ENCODE measurements at places on chromosomes 4 and X.

GRCh38 chr4:143441678-143442077 lies 71.8 kb upstream of the SMARCA5 start:
- DNase-seq = no peak

DNA sequence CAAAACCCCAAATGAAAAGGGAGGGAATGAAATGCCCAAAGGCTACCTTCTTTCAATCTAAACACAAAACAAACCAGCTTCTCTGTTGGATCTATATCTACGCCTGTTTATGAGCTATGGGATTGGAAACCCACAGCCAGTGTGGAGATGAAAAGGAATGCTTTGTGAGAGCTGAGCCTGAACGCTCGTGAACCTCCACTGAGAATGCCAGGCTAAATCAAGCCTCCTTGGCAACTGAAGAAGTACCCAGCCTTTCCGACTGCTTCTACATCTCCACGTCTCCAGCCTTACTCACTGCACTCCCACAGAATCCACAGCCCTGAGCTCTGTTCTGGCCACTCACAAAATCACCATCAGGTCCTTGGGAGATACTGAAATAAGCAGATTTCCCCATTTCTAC lies 31.8 kb downstream of the PROM1 start:
- DNase-seq = no peak

DNA sequence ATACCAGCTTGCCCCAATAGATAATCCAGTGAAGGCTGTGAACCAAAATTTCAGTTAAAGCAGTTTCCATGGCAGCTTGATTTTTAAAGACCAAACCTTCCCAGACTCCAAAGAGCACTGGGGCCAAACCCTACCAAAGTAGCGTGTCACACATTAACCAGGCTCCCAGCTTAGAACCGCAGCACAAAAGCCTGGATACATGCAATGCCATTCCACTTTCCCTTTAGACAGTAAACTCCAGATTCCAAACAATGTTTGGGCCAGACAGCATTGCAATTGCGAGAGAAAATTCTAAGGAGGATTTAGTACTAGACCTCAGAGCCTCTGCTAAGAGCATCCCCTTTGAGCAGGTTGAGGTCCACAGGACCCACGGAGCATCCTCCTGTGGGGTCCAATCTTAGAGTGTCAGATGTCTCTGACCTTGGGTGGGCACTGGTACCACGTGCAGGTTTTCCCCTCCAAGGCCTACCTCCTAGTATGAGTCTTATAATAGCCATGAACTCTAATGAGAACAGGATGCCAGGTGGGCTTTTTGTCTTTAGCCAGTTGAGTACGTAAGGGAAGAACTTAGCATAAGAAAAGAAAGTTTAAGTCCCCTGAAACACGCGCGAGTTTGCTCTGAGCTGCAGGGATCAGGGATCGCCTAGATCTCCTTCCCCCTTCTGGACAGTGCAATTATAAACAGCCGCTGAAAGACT lies 38.8 kb downstream of the MGARP start:
- no peak for DNase-seq

DNA sequence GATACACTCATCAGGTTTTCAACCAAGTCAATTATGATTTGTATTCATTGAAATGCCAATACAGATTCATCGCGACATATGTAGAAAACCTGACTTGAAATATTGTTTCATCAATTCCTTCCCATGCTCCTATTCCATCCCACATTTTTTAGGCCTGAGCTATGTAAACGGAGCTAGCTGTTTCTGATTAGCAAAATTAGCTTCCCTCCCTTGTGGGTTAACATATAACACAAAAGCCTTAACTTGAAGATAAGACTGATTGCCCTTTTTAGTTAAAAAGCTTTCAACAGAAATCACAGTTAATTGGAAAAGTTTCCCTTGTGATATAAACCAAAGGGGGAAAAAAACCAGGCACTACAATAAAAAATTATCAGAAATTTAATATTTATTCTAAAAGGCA lies 32.8 kb upstream of the DCLK2 start:
- DNase-seq = no peak

- DNase-seq = no peak
These were observed 84.3 kb downstream of the FHDC1 start for GRCh38 chr4:153020457-153020856.

- DNase-seq = no peak
These were observed at the start of gene ERVMER34-1 for GRCh38 chr4:52750819-52751486. Gene ERVMER34-1, minus strand, starts transcription at chr4:52751425. Its CDS starts 5,905 bp downstream, at chr4:52745520.

DNA sequence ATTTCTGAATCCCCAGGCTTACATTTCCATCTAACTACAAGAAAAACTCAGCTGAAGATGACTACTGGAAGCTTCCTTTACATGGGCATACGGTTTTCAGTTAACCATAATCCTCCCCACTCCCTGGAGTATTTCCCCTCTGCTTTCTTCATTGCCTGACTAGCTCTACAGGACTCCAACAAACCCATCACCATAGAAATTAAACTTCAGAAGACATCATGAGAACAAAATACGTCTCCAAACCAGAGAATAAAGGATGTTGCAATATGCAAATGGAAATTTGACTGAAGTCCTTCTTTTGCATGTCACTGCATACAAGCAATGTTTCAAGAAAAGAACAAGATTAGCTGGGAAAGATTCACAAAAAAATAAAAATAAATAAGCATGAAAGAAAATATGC lies 170.2 kb upstream of the PCDH18 start:
- DNase-seq = no peak

GRCh38 chr4:112422644-112423043 lies 93.3 kb downstream of the NEUROG2 start:
- no peak for DNase-seq

DNA sequence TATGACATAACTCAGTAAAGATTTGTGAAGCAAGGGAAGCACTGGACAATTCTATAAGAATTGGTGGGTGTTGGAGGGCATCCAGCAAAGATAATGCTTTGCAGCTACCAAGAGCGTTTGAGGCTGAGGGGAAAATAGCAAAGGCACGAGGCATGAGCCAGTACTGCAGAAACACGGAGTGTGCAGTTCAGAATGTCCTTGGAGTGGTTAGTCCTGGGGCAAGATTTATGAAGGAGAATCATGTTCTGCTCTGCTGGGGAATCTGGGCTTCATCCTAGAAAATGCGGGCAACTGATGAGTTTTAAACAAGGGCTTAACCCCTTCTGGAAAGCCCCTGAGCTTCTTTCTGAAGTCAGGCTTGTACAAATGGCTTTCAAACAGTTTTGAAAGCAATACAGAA lies 452.5 kb downstream of the IL15 start:
- no peak for DNase-seq

DNA sequence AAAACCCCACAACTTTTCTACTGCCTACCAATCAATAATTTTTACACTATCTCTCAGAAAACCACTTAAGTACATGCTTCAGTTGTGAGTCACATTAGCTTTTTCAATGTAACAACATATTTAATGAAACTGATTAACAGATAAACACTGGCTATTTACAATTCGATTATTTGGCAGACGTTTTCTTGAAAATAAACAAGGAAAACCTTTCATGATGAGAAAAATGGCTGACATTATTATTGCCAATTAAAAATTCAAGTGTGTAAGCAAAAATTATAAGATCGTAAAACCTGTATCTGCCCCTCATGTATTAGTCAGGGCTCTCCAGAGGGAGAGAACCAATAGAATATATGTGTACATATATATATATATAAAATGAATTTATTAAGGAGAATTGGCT lies 1555.5 kb upstream of the IGFBP7 start:
- DNase-seq = no peak

GRCh38 chrX:56343219-56343618 lies 111.1 kb downstream of the KLF8 start:
- no peak for DNase-seq

DNA sequence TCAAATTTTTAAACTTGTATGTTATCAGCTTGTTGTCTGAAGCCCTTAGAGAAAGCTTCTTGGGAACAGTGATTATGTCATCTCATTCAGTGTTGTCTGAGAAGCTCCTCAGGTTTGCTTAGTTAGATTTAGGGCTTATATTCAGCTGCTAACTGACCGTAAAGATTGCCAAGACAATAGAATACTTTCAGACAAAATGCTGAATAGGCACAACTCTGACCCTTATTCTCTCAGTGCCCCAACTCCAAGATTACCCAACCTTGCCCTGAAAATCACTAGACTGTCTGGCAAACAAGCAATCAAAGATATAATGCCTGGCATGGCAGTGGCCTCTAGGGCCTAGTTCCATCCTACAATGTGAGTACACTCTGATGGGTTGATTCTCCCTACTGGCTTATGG lies 950.5 kb upstream of the HS3ST1 start:
- no peak for DNase-seq

All from hematopoietic multipotent progenitor cell (in vitro differentiated cells).